NT2/D1 (cell line): ENCODE measurements at places on chromosomes 7 and 10.

- no peak for DNase-seq
Observed at GRCh38 chr7:17304926-17305325, 6.5 kb downstream of the AHR start.

GRCh38 chr10:13784067-13784466, 197.3 kb downstream of the PRPF18 start:
- DNase-seq, result no peak

GRCh38 chr7:389911-390601, 100.1 kb downstream of the FOXL3 start:
- no peak for DNase-seq

- DNase-seq, result no peak
Observed at GRCh38 chr10:116779076-116779687, 36.8 kb upstream of the HSPA12A start.

DNA sequence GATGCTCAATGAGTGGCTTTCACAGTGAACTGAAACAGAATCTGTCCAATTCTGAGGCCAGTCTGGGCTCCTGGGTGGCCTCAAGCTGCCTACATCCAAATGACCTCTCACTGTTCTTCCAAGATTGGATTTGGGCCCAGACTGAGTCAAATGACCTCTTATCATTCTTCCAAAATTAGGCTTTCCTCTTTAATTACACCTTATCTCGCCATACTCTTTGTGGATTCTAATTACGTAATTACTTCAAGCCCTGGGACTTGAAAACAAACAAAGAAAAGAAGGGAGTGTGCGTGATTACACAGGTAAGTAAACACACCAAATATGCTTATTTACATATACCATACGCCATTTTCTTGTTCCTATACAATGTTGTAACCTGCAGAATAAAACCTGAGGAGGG, 18.8 kb downstream of the SORBS1 start:
- no peak for DNase-seq

- DNase-seq, result no peak
Observed at GRCh38 chr7:129189661-129190310, 1.4 kb downstream of the SMO start.

- no peak for DNase-seq
Observed at GRCh38 chr10:112218960-112219359, 35.4 kb upstream of the GPAM start.

DNA sequence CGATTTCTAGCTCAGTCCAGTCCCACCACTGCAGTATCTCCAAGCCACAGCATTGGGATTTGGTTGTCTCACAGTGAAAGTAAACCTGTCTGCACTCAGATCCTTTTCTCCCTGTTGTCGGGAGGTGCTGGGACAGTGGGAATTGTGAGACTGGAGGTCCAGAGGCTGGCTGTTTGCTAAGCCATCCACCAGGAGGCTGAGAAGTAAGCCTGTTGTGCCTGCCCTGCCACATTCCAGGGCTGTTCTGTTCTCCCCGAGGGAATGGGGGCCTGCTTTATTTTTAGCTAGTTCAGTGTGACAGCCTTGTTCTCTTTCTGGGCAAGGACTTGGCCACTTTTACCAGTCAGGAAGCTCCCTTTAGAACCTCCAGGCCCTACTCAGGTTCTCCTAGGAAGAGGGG, 54.9 kb downstream of the HK1 start:
- no peak for DNase-seq

- DNase-seq, result no peak
Observed at GRCh38 chr7:9889554-9889953, 1084.1 kb upstream of the PHF14 start.

DNA sequence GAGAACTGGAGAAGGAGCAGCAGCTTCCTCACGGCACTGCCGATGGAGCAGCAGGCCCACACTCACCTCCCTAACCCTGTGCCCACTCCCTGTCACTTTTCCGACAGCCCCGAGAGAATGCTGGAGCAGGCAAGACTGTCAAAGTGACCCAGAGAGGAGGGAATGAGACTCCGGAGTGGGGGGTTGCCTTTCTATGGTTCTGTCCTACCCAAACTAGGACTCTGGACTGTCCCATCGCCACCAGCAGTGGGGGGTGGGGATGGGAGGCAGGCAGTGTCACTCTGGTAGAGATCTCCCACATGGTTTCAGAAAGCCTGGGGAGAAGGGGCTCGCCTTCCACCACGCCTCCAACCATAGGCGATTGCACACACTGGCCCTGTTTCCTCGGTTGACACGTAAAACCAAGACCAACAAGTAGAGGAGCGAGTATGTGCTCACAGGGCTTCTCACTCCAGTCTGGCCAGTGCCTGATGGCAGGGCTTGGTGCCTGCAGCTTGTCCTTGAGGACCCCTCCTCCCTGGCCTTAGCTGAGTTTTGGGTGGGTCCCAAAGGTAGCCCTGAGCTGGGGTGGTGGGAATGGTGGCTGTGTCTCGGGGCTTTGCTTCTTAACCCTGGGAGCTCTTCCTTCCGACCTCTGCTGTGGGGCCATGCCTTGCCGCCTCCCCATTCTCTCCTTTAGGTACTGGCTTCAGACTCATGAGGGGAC, 148.5 kb downstream of the PTPN20 start:
- DNase-seq, result no peak

GRCh38 chr10:87750001-87750671, 67.9 kb downstream of the ATAD1 start:
- DNase-seq, result peak; percentile 27

DNA sequence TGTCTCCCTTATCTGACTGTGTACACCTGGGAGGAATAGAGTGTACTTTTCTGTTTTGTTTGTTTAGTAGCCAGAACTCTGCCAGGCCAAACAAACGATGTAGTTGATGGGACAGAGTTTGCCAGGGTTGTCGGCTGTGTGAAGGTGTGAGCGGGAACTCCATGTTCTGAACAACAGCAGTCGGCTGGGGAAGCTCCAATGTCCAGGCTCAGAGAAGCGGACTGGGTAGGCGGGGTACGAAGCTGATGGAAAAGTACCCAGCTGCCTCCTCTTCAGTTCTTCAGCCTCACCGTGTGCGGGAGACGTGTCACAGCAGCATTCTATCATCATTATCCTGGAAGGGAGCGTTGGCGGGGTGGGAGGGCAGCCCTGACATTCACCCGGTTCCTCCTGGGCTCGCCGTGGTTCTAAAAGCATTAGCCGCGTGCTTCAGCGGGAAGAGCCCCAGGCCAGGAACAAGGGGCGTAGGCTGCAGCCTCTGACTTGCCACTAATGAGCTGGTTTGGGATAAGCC, 52.9 kb downstream of the PFKFB3 start:
- no peak for DNase-seq

GRCh38 chr7:35875292-35875691, 74.4 kb downstream of the SEPTIN7 start:
- DNase-seq, result no peak

- no peak for DNase-seq
Observed at GRCh38 chr10:100780324-100780723, 34.9 kb downstream of the PAX2 start.

GRCh38 chr10:103720328-103720963, 134.9 kb downstream of the SH3PXD2A start:
- DNase-seq, result no peak

DNA sequence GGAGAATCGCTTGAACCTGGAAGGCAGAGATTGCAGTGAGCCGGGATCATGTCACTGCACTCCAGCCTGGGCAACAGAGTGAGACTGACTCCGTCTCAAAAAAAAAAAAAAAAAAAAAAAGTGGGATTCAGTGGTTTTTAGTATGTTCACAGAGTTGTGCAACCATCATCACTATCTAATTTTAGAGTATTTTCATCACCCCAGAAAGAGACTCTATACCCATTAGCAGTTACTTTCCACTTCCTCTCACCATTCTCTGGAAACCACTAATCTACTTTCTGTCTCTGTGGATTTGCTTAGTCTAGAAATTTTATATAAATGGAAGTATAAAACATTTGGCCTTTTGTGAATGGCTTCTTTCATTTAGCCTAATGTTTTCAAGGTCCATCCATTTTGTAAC, 113.4 kb downstream of the ST7 start:
- no peak for DNase-seq

DNA sequence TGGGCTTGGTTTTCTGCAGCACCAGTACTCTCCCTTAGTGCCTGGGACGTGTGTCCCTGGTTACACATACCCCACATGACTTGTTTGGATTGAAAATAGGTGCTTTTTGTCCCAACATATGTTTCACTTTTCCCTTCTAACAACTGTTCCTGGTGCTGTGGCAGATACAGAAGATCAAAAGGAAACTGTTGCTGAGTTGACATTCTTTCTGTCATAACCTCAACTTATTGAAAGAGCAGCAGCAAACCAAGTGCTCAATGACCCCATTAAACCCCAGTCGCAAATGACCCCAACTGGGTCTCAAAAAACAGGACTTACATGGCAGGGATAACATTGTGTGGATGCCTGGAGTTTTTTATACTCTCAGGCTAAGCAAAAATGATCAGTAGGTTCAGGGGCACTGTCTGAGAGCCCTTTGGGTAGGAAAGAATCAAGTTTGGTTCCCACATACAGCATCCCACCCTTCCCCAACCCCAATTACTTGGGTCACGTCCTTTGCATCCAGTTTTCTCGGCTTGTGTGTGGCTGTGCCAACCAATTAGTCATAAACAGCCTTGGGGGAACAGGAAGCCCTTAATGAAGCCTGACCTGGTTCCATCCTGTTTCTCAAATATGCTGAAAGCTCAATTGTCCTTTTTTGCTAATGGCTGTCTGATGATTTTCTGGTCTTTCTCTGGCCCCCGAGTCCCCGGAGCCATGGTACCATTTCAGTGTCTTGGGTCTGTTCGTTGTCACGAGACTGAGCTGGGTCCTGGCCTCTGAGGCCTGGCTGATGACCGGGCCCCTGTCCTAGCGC, 4.9 kb downstream of the HKDC1 start:
- DNase-seq, result no peak

DNA sequence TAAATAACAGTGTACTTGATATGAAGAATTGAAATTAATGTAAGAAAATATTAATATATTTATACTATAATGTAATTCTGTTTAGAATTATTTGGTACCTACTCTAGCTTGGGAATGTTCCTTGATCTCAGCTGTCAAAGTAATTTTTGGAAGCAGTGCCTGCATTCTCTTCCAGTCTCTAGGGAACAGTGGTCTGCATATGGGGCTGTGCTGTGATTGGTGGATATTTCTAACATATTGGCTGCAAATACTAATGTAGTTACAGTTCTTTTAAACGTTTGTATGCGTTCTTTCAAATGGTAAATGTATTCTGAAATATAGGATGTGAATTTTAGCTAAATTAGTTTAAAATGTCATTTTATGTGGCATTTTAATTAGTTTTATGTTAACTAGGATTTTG, 87.2 kb downstream of the PHF14 start:
- DNase-seq, result no peak

DNA sequence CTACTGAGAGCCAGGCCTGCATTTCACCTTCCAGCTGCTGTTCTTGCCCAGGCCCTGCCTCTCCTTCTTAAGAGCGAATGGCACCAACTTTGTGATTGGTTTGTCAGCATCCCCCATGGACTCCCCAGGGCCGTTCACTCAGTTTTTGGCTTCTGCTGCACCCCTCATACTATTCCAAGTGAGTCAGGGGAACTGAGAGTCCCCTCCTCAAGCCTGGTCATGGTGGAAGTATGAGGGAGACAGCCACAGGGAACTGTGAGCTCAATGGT, 62.4 kb upstream of the ANTXRL start:
- no peak for DNase-seq

- DNase-seq, result no peak
Observed at GRCh38 chr7:84455788-84456187, 261.2 kb upstream of the SEMA3A start.

DNA sequence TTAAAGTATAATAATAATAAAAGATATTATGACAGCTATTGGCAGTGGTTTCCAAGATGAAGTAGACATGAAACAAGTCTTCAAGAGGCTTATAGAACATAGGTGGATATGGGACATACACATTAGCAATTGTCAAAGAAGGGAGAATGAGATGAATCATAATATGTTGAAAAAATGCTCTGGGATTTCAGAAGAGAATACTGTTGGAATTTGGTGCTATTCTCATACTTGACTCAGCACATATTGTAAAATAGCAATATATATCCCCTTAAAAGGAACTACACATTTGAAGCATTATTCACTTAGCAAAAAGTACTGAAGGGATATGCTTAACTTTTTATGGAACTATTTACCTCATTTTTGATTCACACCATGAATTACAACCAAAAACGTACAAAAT, 577.2 kb upstream of the PCDH15 start:
- DNase-seq, result no peak

DNA sequence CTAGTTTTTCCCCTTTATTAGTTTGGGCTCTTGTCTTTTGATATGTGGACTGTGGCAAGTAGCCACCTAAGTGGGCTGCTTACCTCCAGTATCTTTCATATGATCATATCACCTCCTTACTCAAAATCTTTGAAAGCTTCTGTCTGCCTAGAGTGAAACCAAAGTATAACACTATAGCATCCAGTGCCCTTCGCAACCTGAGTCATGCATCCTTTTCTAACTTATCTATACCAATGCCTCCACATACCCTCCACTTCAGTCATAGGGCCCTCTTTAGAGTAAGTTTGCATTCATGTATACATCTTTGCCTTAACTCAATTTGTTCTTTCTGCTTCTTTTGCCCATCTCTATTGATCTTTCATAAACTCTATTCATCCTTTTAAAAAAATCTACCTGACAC, 15.7 kb upstream of the MACC1 start:
- no peak for DNase-seq

DNA sequence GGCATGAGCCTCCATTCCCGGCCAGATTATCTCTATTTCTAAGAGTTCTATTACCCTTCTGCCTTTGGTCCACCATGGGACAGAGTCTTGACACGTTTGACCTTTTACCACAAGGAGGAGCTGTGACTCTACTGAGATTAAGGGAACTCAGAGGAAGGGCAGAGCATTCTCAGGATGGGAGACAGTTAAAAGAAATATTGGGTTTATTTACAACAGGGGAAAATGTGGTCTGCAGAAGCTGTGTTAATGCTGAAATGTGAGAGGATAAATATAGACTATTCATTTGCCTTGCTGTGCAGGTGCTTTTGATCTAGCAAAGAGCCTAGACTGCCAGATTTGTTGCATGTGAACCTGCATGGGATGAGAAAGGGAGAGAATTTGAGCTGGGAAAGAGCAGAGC, 45.8 kb upstream of the PRSS58 start:
- peak; percentile 38 for DNase-seq
